ENCODE measurements at places on chromosomes 1 and 21.
A peak's percentile ranks its signal among the peaks of the same experiment; 100 is the strongest.

- DNase-seq: no peak
These were observed 150.8 kb upstream of the PTGFR start for GRCh38 chr1:78340006-78340405.

- DNase-seq: peak; percentile 68
These were observed 33.1 kb downstream of the CAPZB start for GRCh38 chr1:19452221-19452663.

GRCh38 chr1:189681252-189681919, 796.3 kb downstream of the BRINP3 start:
- DNase-seq: no peak

DNA sequence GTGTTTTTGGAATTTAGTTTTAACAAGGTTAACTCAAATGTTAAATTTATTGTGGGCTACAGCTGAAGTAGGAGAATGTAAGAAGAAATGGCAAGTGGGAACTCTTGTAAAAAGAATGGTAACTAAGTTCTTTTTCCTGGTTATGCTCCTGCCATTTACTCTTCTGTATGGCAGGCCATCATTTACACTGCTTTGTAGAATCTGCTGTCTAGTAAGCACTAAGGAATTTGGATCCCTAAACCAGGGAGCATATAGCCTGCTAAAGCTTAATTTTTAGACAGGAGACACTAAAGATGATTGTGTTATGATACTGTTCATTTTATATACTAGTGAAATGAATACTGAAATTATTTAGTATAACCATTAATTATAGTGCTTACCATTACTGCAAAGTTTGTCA, 85.3 kb downstream of the CAMTA1 start:
- peak; percentile 12 for DNase-seq

DNA sequence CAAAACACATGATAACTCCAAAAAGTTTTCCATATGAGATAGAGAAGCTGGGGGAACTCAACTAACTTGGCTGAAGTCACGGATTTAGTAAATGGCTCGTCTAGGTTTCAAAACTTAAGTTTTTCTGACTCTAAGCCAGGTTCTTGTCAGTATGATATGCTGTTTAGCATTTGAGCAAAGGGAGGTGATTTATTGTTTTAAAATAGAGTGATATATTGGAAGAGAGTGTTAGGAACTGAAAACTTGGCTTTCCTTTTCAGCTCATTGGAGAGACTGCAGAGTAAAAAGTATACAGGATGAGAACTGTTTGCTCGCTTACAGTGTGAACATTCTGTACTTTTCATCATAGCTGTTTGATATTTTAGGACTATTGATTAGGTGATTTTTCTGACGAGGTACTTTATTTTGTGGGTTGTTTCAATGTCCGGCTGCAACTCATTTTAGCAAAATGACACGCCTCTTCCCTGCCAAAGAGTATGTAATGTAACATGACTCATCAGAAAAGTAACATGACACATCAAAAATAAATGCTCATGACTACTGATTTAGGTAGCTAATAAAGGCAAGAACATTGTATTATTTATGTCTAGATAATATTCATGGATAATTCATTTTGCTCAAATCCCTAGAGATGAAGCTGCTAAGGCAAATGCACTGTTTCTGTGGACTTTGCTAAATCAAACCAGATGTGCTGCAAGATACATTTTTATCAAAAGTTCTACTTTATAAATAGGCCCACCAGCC, 355.1 kb downstream of the GPATCH2 start:
- DNase-seq: peak; percentile 15

All from HFF-Myc (cell line).